ENCODE measurements at places on chromosomes 6 and 20.

GRCh38 chr6:165559632-165560031 lies 103.4 kb downstream of the PDE10A start:
- no peak for DNase-seq

- no peak for DNase-seq
Observed at GRCh38 chr6:155936127-155936526, 480.5 kb upstream of the NOX3 start.

DNA sequence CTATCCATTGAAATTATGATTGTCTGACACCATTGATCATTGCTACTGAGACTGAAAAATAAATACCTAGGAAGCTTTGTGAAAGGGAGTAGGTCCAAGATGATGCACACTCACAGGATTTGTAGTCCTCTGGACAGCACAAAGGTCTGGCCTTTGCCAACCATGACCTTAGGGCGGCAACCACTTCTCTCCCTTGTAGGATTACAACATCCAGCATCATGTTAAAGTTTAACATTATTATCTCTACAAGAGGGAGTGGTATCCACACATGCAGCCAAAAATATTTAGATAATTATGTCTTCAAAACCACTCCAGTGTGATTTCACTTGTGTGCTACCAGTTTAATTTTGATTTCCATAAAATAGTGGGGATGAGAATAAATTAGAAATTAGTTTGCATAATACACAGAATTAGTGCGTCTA lies 51.1 kb upstream of the NHSL1 start:
- no peak for DNase-seq

- peak; percentile 55 for DNase-seq
Observed at GRCh38 chr6:33981421-33981820, 164.5 kb downstream of the GRM4 start.

DNA sequence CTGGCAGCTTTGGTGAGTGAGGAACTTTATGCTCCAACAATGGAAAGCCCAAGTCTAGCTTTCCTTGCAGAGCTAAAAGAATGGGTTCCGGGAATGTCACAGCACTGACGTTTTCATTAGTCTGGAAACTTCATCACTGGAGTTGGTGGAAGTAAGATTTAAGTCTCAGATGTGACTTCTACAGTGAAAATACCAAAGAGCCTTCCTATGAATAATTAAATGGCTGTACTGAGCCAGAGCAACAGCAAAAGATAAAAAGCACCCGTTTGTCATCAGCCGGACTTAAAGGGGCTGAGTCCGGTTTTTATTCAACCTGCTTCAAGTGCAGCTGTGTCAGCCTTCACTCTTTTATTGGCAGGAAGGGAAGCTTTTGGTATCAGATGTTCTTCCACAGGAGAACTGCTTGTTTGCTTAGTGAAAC lies 46.5 kb upstream of the SHLD1 start:
- DNase-seq = no peak

DNA sequence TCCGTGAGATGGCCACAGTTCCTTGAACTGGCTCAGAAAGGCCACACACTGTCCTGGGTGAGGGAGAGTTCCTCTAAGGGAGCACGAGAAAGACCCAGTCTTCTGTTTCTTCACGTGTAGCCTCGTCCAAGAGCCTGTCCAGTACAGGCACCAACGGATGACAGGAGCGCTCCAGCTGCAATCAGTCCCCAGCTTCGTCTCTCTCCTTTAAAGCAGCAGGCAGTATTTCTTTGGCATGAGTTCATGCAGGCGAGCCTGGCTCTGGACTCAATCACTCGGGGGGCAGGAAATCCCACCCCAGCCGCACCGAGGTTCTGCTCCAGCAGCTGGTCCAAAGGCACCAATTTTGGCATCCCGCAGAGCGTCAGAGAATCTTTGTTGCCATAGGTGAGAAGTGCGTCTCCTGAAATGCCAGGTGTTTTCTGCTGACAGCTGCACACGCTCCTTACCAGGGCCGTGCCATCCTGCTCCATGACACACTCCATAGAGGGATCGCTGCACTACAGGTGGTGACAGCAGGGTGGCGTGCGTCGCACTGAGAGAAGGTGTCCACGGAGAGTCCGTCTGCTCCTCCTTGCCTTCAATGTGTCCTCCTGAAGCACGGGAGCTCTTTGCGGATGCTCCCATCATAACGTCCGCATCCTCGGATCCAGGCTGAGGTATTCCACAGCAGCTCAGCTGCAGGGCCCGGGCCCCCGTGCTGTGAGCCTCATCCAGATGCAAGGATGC lies 59.6 kb upstream of the AFDN start:
- DNase-seq = peak; percentile 61

DNA sequence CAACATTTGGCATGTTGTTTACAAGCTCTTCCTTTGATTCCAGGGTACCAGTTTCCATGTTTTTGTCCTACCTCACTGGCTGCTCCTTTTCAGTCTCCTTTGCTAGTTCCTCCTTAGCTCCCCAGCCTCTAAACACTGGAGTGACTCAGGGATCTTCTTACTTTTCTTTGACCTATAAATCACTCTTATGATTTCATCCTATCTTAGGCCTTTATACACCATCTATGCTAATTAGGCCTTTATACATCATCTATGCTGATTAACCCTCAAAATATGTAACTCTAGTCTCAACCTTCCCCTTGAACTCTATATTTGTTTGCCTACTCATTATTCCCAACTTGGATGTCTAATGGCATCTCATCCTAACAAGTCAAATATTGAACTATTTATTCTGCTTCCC lies 9.5 kb downstream of the TMEM30A start:
- DNase-seq = no peak

- DNase-seq = no peak
Observed at GRCh38 chr6:150666071-150666470, 66.4 kb downstream of the PLEKHG1 start.

DNA sequence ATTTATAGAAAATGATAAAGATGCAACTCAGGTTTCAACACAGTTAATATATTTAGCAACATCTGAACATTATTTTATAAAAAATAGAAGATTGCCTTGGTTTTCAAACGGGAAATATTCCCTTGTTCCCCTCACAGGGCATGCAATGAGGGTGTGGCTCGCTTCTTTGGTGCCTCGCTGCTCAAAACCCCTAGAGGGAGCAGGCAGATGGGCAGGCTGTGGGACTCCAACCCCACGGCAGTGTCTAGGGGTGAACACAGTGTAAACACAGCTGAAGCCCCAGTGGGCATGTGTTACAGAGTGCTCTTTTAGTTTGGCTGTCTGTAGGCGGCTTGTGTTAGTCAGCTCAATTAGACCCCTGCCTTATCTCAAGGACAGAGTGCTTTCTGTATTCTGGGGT lies 560.8 kb upstream of the IMPG1 start:
- DNase-seq = no peak

GRCh38 chr6:18034798-18035202 lies 47.4 kb upstream of the KIF13A start:
- DNase-seq = no peak

- no peak for DNase-seq
Observed at GRCh38 chr6:18090349-18090786, 32.1 kb downstream of the NHLRC1 start.

- DNase-seq = no peak
Observed at GRCh38 chr6:131636880-131637792, at the start of gene ENPP3. ENPP3 (plus strand) TSS chr6:131637302; CDS start chr6:131637385, 83 bp downstream.

DNA sequence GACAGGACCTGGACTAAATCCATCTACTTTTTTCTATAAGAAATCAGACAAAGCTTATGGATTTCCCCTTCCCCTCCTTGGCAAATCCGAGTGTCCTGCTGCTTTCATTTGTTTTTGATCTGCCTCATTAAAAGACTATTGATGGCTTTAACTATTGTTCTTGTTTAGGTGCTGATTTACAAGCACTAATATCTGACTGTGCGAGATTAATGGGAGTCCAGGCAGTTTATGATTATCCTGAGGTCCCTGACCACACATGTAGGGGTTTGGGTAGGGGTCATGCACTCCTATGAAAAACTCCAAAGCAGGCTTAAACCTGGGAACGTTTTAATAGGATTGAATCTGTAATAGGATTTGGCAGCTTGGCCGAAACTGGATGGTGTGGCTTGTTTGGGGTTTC lies 317.5 kb upstream of the POU3F2 start:
- no peak for DNase-seq

DNA sequence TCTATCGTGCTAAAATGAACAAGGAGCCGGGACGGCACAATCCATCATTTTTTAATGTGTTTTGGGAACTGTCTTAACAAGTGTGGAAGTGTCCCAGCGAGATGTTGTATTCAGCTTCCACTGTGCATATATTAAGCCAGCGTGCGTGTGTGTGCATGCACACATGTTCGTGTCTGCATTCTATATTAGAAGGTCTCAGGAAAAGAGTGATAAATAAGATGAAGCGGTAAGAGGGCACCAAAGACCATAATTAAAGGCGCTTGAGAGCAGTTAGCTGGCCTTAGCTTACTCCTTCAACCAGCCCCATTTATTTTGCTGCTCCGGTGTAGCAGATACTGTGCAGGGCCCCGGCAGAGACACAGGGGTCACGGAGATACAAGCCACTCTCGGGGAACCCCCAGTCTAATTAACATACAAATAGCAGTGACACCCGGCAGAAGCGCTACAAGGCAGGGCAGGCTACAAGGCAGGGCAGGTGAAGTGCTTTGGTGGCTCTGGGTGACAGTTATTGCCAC lies 206.5 kb upstream of the RREB1 start:
- no peak for DNase-seq

GRCh38 chr6:70592391-70593117 lies 25.8 kb downstream of the SDHAF4 start:
- no peak for DNase-seq

- no peak for DNase-seq
Observed at GRCh38 chr6:160069050-160069454, 52.6 kb upstream of the SLC22A1 start.

- no peak for DNase-seq
Observed at GRCh38 chr6:166307082-166308032, 835 bp downstream of the PRR18 start.

DNA sequence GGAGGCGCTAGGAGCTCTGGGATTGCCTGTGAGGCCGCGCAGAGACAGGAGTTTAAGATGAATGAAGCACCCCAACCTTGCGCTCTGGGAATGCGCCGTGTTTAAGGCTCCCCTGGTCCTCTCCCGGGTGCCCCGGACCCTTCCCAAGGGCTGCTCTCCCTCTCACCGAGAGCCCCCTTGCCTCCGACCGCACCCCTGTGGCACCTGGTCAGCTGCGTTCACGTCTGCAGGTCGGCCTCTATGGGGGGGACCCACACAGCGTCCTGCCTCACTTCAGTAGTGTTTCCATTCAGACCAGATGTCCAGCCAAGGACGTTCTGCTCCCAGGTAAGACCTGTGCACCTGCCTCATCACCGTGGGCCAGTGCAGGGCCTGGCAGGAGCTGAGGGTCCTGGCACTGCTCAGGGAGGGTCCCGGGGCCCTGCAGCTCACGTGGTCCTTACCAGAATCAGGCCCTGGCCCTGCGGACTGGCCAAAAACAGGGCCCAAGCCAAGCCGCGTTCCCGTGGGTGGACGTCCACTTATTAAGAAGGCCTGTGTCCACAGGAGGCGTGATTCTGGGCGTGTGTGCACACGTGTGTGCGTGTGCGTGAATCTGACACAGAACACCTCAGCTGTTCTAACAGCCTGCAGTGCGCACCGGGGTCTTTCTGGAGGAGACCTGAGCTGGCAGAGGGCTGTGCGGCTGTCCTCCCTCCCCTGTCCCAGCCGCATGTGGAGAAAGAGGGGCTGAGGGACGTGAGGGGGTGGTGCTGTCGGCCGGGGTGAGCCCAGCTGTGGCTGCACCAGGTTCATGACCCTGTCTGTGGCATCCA lies 79.9 kb upstream of the BHLHE23 start:
- DNase-seq = peak; percentile 75

GRCh38 chr6:137171824-137172733 lies 1.4 kb downstream of the IL22RA2 start:
- no peak for DNase-seq

DNA sequence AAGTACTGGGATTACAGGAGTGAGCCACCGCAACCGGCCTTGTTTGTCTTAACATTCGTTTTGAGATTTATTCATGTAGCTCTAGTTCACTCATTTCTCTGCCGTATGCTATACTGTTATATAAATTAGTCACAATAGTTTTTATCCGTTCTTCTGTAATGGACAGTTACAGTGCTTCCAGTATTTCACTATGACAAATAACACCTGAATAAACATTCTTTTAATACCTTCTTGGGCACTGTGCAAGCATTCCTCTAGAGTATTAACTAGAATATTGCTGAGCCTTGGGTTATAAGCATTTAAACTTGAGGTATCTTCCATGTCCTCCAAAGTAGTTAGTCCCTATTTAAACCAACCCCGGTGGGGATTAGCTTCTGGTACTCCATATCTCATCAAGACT lies 45.6 kb downstream of the STK38 start:
- DNase-seq = no peak

GRCh38 chr6:51529240-51529639 lies 558.2 kb downstream of the PKHD1 start:
- DNase-seq = no peak

Data from posterior vena cava (tissue), 2 donors.